ENCODE measurements at places on chromosomes 12 and 14. TPM values are rescaled to one million over a fixed set of nuclear protein-coding genes. Genes with fewer than 3 reads are reported as not detected.

The C12orf42 gene
- total RNA-seq = 0.24 TPM

The SSTR1 gene
- not detected for total RNA-seq

The ESYT1 gene
- 153 TPM for total RNA-seq

The KRT73 gene
- total RNA-seq = 0.14 TPM

The MFAP5 gene
- total RNA-seq = not detected

The TAS2R20 gene
- total RNA-seq = 0.30 TPM

The GLT1D1 gene
- total RNA-seq = 0.30 TPM

The ACRBP gene
- total RNA-seq = 0.86 TPM

The STRAP gene
- 192 TPM for total RNA-seq

The TRAF3 gene
- total RNA-seq = 39.6 TPM

The ACIN1 gene
- 174 TPM for total RNA-seq

The KRT85 gene
- total RNA-seq = not detected

The TAS2R8 gene
- not detected for total RNA-seq

The MYH6 gene
- not detected for total RNA-seq

The POMT2 gene
- 14.2 TPM for total RNA-seq

The CLEC2A gene
- total RNA-seq = not detected

The DDX11 gene
- total RNA-seq = 141 TPM

The PRMT5 gene
- total RNA-seq = 169 TPM

The PPP1R36 gene
- total RNA-seq = 0.25 TPM

The IL26 gene
- not detected for total RNA-seq

The C14orf180 gene
- total RNA-seq = not detected

The MARK3 gene
- total RNA-seq = 71.0 TPM

Data from activated naive CD8-positive, alpha-beta T cell treated with anti-CD3 and anti-CD28 coated beads for 36 hours (primary cell).